ENCODE measurements at places on chromosomes 2 and 18.

DNA sequence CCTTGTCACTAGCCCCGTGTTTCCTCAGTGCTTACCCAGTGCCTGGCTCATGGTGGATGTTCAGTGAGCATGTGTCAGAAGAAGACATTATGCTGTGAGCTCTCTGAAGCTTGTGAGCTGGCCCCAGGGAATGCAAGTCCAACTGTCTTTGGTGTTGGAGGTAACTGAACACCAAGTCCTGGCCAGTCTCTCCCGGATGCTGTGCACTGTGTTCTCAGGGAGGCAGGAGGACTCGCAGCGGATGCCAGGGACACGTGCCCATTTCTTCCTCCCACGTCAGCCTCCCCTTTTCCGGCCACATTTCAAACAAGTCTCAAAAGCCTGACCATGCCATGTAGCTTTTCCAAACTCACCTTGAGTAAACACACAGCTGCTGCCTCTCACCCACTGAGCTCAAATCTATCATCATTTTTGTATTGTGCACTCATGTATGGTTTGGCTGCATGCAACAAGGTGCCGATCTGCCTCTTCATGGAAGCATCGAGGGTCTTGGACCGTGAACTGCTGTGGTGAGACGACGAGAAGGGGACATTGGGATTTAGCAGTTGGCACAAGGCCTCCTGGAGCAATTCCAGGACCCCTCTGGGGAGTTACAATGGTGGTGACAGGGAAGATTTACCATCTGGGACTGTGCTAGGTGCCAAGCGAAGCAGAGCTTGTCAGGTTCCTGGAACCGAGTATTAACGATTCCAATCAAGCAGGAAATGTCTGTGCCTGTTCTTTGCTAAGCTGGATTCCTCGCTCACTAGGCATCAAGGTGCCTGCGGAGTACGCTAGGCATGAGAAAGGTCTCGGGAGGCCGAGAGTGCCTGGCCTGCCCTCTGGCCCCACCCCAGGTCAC, 44.4 kb upstream of the MGAT4A start:
- peak; percentile 58 for DNase-seq

DNA sequence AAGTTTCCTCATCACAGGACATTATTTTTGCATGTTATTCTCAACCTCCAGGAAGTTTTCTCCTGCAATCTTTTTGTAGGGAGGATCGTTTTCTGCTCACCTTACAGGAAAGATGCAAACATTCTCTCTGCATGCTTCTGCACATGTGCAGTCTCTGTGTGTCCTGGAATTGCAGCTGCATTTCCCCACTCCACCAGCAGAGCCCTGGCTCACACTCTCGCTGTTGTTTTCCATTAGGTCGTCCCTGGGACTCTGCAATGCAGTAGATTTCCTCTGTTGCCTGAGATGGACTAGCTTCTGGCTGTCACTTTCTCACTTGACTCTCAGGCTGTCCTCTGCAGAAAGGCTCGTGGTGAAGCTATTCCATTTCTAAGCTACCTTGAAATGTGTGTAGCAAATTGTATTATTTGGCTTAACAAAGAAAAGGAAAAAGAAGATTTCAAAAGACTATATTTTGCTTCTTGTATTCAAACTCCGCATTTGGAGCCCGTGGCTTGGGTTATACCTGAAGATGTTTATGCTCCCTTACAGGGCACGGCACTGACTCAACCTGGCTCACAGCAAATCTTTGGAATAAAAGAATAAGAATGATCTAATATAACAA, 346.7 kb downstream of the RAD51AP2 start:
- peak; percentile 53 for DNase-seq

DNA sequence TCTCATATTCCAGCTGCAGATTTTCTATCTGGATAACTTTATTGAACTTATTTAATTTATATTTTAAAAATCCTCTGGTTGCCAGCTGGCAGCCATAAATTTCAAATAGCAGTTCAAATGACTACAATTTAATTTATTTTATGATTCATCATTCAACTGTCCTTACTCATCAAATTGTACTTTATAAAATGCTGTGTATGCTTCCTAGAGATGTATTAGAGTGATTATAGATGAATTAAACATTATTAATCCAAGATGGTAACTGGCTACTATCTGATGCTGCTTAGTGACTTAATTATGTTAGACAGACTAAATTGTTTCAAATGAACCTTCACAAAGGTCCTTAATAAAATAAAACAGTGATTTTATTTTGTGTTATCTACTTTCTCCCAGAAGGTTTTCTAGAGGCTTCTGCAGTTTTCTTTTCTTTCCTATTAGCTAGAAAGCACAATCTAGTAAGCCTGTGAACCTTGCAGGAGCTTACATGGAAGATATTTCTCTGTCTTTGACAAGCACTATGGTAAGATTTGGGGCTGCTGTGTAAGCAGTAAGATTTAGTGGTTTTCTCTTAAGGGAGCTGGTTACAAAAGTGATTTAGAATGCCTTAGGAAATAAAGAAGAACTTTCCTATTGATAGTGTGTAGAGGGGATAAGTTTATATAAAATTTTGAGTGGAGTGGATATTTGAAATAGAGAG, 322.3 kb downstream of the FSIP2 start:
- DNase-seq, result no peak

GRCh38 chr2:27086724-27087593, at the start of gene KHK:
Gene KHK (plus strand): TSS chr2:27086772. CDS start chr2:27087260, 488 bp downstream.
- DNase-seq, result peak; percentile 63

- DNase-seq, result no peak
These were observed 45.4 kb downstream of the SLC66A3 start for GRCh38 chr2:11200651-11201050.

- no peak for DNase-seq
These were observed 35.2 kb downstream of the MOGAT1 start for GRCh38 chr2:222706616-222707015.

GRCh38 chr18:75249672-75250470, 39.3 kb downstream of the TSHZ1 start:
- no peak for DNase-seq

DNA sequence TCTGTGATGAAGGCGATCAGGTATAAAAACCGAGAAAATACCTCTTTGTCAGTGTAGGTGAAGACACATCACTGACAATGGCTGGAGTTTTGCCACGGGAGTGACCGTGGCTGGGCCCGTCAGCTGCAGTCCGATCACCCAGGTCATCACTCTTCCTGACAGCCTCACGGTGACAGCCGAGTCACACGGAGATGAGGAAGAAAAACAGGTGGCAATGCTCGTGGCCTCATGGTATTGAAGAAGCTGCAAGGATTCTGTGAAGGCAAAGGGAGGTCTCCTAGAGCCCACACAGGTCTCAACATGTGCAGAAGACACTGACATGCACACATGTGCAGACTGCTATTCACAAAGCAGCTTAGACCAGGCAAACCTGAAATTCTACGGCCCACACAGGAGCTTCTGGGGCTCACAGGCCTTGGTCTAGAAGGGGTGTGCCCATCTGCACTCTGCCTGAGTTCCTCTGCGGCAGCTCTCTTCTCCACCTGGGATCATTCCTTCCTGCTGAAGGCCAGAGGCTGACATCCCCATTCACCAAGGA, 7.4 kb downstream of the COPS9 start:
- no peak for DNase-seq

DNA sequence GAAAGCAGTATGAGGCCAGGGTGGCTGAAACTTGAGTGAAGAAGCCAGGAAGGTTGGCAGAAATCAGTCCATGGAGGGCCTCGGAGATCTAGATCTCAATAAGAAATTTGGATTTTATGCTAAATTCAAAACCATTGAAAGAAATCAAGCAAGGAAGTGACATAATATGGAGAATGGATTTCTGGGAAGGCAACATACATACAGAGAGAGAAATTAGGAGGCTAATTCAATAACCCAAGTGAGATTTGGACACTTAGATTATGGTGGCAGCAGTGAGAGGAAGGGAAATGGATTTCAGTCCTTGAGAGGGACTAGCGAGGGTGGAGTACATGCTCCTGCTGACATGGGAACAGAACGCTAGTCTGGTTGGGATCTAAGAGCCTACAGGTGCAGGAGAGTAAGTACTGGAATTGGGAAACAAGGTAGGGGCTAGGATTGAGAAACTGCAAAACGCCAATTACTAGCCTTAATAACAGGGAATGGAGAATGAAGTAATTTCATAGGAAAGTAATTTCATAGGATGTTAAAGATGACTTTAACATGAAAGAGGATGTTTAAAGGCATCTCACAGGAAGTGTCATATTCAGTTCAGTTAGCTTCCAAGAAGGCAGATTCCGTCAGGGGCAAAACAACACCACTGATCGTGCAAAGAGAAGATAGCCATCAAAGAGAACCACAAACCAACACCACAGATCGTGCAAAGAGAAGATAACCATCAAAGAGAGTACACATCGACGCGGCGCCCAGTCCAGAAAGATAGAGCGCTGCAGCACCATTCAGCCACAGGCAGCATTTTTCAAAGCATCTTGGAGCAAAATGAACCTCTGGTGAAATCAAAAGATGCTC, 27.2 kb downstream of the CDKL4 start:
- no peak for DNase-seq

DNA sequence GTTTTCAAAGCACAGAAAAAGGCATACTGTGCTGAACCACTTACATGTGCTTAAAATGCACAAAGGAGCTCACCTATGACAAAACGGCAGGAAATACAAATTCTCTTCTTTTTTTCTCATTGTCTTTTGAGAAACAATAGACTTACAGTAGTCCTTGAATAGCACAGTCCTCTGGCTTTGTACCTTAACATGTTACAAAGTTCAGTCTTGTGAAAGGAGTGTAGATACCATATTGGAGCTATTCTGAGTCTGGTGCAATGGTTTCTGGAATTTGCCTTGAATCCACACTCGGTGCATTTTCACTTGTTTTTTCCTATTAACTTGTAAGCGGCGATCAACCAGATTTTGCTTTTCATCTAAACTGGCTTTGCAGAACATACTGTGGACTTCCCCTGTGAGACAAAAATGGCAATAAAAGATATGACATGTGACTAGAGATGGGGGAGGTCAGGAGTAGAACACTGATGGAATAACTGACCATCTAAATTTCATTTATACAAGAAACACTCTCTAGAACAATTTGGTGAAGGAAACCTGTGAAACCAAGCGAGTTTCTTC, 109.7 kb downstream of the METTL8 start:
- DNase-seq, result no peak

GRCh38 chr2:185857691-185858090, 119.1 kb downstream of the FSIP2 start:
- no peak for DNase-seq

DNA sequence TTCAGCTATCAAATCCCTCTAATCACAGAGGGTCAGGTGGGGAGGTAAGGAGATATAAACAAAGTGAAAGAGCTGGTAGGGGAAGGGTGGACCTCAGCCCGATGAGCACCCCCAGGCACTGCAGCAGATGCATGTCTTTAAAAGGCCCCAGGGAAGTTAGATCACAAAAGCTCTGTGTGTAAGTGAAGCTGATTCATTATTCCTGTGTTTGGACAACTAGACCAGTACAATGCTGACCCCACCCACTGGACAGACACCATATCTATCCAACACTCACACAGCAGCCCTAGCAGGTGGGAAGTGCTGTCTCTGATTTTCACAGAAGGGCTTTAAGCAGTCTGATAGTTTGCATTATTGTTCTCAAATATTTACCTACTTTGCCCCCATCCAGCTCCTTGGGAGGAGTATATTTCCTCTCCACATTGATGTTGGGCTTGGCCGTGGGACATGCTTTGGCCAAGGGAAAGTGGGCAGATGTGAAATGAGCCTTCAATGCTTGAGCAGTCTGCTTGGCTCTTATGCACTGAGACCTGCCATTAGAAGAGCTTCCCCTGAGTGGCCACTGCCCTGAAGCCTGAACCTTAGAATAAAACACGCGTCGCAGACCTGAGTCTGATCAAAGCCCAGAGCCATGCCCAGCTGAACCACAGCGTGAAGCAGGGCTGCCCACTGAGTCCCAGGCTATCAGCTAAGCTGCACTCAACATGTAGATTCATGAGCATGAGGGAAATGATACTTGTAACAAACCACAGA, 111.4 kb downstream of the COPS8 start:
- no peak for DNase-seq

- no peak for DNase-seq
These were observed 17.7 kb upstream of the HNRNPLL start for GRCh38 chr2:38620282-38620977.

DNA sequence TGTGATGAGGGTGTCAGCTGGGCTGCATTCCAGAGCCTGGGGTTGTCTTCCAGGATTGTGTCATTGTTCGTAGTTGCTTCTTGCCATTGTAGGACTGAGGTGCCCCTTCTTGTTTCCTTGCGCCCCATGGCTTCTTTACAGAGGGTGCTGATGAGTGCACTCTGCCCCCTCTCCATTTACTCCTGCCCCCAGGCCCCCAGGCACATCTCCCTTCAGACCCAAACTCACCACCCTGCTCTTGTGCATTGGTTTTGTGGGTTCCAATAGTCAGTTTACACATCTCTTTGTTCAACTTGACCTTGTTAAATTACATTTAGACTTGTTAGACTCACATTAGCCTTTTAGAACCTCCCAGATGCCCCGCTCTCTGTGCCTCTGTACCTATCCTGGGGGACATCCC, 33.1 kb downstream of the HJURP start:
- DNase-seq, result peak; percentile 2

GRCh38 chr2:107635883-107636282, 190.8 kb upstream of the RGPD4 start:
- DNase-seq, result no peak

DNA sequence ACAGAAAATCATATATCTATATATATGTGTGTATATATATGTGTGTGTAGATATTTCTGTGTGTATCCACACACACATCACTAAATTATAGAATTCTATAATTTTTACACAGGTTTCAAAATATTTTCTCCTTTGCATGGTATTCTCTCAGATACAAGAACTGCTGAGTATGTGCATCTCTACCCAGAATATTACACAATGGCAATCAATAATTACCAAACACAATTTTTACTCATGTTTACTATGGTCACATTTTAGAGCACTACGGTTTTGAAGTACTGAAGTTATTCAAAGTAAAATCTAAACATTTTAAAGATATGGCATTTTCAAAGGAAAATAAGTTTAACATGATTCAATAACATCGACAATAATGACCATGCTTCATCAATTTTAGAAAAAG, 258.5 kb downstream of the PAX3 start:
- DNase-seq, result no peak

GRCh38 chr2:212536817-212537725, 1.5 kb downstream of the ERBB4 start:
- DNase-seq, result peak; percentile 29

DNA sequence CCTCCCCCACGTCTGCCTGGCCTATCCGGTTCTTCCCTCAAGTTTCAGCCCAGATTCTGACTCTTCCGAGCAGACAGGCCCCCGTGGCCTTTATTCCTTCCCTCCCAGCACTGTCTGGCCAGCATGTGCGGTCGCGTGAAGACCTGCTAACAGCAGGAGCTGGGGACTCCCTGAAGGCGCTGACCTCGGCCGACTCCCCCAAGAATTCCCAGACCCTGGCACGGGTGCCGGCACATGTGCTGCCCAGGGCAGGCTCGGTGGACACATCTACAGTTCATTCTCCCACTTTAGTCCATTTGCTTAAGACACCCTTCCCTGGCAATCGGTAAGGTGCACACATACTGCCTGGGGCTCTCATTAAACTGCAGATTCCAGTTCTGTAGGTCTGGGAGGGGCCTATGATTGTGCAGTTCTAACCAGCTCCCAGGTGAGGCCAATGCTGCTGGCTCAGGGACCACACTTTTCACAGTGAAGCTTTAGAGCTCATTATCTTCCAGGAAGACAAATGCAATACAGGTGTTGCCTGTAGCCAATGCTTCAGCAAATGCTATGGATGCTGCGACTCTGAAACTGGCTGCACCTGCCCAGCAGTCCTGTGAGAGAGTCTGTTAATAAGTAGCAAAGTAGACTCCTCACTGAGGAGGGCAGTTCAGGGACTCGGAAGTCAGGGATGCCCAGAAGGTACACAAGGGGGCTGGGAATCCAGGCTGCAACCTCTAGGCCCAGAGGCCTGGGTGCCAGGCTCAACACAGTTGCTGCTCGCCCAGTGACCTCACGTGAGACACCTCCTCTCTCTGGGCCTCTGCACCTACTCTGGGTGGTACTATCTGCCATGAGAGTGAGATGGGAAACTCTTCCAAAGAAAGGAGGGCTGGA, 45.4 kb upstream of the TAF1B start:
- no peak for DNase-seq

All from femur (tissue), 1 donor.